ENCODE measurements at places on chromosomes 2 and 18.

- DNase-seq = no peak
These were observed 43.9 kb downstream of the KDM3A start for GRCh38 chr2:86485103-86485502.

- DNase-seq = no peak
These were observed 79.4 kb upstream of the ZNF532 start for GRCh38 chr18:58785171-58785805.

DNA sequence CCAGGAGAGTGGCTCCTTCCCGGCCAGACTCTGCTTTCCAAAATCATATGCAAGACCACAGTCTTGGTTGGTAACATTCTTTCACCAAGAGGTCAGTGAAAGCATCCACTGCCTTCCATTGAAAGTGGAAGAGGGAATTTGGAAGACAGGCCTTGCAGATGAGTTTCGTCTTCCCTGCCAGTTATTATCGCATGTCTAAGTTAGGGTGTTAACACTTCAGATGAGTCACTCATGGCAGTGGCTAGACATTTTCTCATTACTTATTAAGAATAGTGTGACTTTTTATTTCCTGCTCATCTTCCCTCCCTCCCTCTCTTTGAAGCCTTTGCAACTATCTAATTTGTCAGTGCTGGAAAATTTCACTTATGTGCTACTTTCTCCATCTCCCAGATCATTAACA is 102.9 kb upstream of the EPB41L3 start:
- no peak for DNase-seq

- no peak for DNase-seq
These were observed 50.4 kb downstream of the MFSD6 start for GRCh38 chr2:190458352-190459107.

- no peak for DNase-seq
These were observed 56.5 kb upstream of the ACSL3 start for GRCh38 chr2:222804351-222804750.

DNA sequence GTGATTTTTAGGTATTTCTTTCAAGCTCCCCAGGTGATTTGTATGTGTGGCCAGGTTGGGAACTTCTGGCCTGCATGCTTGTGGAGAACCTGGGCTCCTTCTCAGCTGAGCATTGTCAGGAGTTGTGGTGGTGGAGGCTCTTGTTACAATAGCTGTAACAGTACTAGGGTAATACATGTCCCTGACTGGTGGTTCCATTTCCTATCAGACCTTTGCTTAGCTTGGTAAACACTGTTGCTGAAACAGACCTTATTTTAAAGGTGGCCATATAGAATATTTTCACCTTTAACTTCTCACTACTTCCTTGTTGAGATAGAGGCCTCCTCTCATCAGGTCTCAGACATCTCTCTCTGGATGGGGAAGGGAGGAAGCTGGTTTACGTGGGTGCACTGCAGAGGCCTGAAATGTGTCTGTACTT is 79.2 kb downstream of the SETBP1 start:
- no peak for DNase-seq

DNA sequence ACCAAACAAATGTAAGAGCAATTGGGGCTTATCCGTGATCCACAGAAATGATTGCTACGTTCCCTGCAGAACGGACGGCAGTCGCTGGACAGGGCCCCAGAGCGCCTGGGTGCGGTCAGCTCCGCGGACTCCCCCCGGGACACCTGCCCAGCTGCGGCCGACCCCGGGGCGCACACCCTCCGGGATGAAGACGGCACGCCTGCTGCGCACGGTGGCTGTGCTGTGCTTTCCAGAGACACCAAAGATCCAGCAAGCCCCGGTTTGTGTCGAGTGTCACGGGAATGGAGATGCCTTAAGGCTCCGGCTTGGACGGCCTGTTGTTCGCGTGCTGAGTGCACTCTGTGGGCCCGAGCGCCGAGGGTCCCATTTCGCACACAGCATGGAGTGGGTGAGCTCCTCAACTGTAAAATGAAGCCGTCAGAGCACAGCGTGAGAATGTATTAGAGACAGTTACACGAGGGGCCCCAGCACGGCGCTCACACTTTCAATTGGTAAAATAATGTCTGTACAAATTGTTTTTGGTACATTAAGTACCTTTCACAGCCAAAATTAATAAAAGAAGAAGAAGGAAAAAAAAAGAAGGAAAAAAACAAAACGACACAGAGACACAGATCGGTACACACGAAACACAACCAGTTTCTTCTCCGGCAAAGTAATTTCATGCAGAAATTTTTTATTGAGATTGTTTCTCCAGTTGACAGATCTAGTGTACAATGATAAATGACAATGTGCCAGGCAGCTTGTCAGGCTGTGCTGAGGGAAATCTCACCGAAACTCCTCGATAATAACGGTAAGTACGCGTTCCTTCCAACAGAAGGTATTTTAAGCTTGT is 615.8 kb upstream of the SALL3 start:
- no peak for DNase-seq

GRCh38 chr2:61537277-61537949 is 743 bp downstream of the XPO1 start:
- DNase-seq = no peak

GRCh38 chr2:45929674-45930395 is 278.4 kb downstream of the PRKCE start:
- DNase-seq = no peak

GRCh38 chr18:33677891-33678290 is 99.9 kb downstream of the ASXL3 start:
- DNase-seq = no peak

- no peak for DNase-seq
These were observed 31.1 kb upstream of the ATP6V1B1 start for GRCh38 chr2:70904371-70905216.

DNA sequence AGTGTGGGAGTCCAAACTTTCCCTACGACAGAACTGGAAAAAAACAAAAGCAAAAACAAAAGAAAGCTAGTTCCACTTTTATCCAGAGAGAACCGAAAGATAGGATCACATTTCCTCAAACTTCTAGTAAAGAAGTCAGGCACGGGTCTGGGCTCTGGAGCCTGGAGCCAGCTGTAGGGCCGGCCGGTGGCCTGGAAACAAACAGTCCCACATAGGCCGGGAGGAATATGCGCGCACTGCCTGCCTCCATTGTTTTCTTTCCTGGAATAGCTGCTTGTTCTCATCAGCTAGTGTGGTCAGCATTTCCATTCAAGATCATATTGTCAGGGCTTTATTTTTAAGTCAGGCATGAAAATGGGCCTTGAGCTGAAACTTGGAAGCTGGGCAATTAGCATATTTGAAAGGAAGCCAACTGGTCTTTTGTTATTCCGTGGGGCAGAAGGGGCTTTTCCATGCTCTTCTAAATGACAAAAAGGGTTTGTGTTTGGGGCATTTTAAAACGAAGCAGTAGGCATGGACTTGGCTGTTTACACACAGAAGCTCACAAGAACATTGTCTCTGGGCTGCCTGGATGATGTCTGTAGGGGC is 58.7 kb upstream of the RFX8 start:
- DNase-seq = no peak

GRCh38 chr2:218400930-218401881 is 1.5 kb downstream of the CTDSP1 start:
- DNase-seq = no peak
